GM23338 (cell line): ENCODE measurements at places on chromosomes 2 and 18. TPM values are rescaled to one million over a fixed set of nuclear protein-coding genes. Genes with fewer than 3 reads are reported as not detected.

The RTKN gene
- polyA plus RNA-seq, result 20.4 and 24.5 TPM in 2 replicates

DNA sequence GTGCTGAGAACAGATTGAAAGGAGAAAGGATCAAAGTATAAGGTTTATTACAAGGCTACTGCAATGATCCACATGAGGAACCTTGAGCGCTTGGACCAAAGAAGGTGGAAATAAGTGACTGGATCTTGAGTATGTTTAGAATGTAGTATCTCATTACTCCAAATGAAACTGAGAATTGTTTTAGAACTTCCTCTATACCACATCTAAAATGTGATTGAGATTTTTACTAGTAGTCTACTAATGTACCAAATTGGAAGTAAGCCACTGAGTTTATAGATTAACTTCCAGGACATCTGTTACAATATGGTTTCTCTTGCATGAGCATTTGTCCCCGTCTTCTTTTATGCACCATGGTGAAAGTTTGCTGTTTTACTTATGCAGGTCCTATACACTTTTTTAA is 300.5 kb downstream of the SUCLG1 start:
- DNase-seq, result no peak

The NDC80 gene
- 48.3 and 58.4 TPM in 2 replicates for polyA plus RNA-seq

The GPAT2 gene
- 1.4 and 1.6 TPM in 2 replicates for polyA plus RNA-seq

DNA sequence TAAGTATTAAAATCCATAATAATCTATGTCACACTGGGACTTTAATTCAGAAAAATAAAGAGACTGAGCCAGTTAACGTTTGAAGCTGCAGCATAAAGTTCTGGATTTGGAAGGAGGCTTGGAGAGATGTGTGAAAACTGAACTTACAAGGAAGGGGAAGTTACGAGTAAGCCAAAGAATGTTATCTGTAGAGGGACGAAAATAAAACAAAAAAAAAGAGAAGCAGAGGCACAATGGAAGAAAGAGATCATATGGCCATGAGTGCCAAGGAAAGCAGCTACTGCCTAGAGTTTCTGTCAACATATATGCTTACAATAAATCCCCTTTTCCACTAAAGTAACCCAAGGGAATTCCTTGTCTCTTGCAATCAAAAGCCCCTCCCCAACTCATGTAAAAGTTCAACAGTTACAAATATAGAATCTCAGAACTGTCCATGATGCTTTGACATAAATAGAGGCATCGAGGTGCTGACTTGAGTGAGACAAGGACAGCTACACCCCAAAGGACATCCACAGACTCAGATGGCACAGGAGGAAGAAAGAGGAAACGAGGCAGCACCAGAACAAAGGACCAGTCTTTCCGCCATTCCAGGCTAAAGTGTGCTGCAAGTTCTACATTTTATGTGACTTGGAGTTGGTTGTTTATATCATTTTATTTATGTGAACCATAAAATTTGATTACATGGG is 16.1 kb upstream of the ARL5A start:
- DNase-seq, result no peak

The CRYGD gene
- polyA plus RNA-seq, result 22.6 and 23.9 TPM in 2 replicates

- no peak for DNase-seq
Observed at GRCh38 chr2:23756593-23757292, 170.2 kb downstream of the ATAD2B start.

DNA sequence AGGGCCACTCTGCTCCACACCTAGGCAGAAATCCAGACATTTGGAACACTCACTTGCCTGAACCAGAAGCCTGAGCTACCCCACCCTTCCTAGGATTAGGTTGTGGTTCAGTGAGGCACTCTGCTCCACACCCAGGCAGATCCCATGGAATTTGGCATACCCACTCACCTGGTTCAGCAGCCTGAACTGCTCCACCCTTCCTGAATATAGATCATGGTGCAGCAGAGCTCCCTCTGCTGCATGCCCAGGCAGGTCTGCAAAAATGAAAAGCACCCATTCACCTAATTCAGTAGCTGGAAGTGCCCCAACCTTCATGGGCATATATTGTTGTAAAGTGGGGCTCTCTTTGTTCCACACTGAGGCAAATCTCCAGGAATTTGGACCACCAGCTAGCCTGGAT is 185.1 kb upstream of the CNTNAP5 start:
- no peak for DNase-seq

The FAM110C gene
- polyA plus RNA-seq, result 7.9 and 9.7 TPM in 2 replicates

GRCh38 chr2:75465317-75465984 is 95.3 kb downstream of the EVA1A start:
- DNase-seq, result no peak

DNA sequence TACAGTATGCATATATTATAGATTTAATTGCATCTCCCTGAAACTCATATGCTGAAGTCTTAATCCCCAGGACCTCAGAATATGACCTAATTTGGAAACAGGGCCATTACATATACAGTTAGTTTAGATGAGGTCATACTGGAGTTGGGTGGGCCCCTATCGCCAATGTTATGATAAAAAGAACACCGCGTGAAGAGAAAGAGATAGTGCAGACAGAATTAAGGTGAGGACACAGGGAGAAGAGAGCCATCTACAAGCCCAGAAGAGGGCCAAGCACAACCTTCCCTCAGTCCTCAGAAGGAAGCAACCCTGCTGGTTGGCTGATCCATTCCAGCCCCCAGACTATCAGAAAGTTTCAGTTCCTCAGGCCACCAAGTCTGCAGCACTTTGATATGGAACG is 311.9 kb upstream of the RAB6C start:
- no peak for DNase-seq

DNA sequence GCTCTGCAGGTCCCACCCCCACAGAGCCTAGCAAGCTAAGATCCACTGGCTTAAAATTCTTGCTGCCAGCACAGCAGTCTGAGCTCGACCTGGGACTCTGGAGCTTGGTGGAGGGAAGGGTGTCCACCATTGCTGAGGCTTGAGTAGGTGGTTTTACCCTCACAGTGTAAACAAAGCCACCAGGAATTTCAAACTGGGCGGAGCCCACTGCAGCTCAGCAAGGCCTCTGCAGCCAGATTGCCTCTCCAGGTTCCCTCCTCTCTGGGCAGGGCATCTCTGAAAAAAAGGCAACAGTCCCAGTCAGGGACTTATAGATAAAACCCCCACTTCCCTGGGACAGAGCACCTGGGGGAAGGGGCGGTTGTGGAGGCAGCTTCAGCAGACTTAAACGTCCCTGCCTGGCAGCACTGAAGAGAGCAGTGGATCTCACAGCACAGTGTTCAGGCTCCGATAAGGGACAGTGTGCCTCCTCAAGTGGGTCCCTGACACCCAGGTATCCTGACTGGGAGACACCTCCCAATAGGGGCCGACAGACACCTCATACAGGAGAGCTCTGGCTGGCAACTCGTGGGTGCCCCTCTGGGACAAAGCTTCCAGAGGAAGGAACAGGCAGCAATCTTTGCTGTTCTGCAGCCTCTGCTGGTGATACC is 20.0 kb upstream of the NEMP2 start:
- peak; percentile 51 for DNase-seq

DNA sequence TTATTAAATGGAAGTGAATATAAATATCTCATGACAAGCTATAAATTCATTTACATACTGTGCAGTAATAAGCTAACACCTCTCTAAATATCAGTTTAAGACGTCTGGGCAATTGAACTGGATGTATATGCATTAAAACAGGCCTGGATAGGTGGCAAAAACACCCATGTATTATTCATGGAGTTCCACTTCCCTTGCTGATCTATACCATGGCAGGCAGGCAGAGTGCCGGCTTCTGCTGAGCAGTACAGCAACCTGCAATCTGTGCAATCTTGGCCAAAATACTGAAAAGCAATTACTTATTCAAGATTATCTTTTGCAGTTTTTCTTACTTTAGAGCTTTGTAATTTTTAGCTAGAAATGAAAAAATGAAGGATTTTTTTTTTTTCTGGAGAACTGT is 112.1 kb upstream of the PIEZO2 start:
- DNase-seq, result no peak

The ABCB11 gene
- polyA plus RNA-seq, result 0.03 TPM in 1 of 2 replicates, not detected in the other

GRCh38 chr2:176285321-176285720 is 16.1 kb downstream of the MTX2 start:
- no peak for DNase-seq

- DNase-seq, result peak; percentile 98
Observed at GRCh38 chr2:39436592-39437521, at the start of gene MAP4K3. TSS of gene MAP4K3 (minus strand) at chr2:39437285. CDS start at chr2:39436987, 298 bp downstream.

GRCh38 chr2:198817536-198817935 is 640.2 kb downstream of the SATB2 start:
- no peak for DNase-seq
